SIG-M5 (cell line): ENCODE measurements at places on chromosomes 11 and 22.

GRCh38 chr11:2793701-2794045, 91.9 kb downstream of the CDKN1C start:
- no peak for DNase-seq

DNA sequence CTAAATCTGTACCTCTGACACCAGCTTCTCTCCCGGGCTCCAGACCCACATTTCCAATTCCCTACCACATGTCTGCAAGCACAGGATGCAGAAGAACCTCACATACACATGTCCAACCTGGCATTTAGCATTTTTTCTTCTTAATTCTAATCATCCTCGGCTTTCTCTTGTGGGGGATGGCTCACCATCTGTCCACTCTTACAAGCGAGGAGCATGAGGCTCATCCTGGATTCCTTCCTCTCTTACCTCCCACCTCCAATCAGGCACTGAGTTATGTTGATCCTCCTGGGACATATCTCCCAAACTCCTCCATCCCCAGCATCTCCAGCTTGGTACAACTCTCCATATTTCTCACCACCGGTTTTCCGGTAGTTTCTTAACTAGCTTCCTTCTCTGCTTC, 149.8 kb upstream of the LARGE1 start:
- no peak for DNase-seq

GRCh38 chr22:29885610-29886009, 2.6 kb downstream of the MTMR3 start:
- DNase-seq, result no peak

- DNase-seq, result no peak
Observed at GRCh38 chr11:117465236-117465997, 137.8 kb downstream of the CEP164 start.

DNA sequence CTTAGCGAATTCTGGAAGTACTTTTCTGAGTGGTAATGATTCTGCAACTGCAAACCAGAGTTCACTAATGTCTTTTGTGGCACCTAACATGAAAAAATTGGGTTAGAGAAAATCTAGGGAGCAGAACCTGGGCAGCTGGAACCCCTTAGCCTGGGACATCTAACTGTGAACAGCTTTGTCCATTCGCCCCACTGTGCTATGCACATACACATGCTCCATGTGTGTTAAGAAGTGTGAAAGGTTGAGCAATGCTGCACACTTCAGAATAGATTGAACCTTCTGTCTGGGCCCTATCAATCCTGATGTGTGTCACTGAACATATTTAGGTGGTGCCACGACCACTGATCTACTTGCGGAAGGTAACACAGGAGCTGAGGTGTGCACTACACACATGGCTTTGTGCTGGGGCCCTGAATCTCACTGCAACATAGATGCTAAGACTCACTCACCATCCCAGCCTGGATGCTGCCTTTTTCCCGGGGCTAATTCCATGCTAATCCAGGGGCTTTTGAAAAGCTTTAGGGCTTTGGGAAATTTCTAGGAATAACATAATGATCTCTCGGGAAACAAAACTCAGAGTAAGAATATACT, 976.2 kb downstream of the NTM start:
- no peak for DNase-seq

GRCh38 chr11:131301306-131301705, 69.1 kb upstream of the NTM start:
- no peak for DNase-seq

DNA sequence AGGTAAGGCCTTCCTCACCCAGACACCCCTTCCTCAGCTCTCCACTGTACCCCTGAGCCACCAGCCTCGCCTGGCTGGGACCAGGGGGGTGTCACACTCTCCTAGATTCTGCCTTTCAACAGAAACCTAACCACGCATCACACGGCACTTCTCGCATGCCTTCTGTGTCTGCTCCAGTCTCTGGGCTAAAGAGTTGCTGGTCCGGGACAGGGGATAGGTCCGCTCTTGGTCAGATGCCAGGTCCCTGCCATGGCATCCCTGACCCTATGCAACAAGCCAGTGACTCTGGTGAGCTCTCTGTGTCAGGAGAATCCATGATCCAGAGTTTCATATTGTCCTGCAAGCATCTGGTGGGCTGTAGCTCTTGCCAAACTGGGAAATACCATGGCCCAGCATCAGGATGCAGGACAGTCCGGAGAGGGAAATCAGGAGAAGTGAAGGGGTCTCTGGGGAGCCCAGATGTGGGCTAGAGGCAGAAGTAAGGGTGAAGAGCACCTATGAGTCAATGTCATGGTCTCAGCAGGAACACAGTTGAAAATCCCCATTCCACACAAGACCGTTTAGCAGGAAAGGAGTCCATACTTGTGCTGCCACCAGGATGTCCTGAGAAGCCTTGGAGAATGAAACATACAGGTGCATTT, 14.1 kb downstream of the IGLL5 start:
- no peak for DNase-seq

DNA sequence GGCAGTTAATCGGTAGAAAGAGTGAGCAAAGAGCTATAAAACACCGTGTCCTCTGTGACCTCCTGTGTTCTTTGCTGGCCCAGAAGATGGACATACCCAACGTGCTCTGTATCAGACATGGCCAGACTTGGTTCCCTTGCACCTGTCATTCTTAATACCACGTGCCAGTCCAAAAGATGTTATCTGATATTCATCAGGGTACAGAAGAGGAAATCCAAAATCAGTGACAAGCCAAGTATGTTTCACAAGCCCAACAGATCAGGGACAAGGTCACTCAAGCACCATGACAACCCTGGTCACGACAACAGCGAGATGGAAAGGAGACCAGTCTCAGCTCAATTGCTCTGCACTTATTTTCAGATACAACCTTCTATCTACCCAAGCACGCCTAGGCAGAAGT, 3.4 kb downstream of the LRP4 start:
- DNase-seq, result no peak

DNA sequence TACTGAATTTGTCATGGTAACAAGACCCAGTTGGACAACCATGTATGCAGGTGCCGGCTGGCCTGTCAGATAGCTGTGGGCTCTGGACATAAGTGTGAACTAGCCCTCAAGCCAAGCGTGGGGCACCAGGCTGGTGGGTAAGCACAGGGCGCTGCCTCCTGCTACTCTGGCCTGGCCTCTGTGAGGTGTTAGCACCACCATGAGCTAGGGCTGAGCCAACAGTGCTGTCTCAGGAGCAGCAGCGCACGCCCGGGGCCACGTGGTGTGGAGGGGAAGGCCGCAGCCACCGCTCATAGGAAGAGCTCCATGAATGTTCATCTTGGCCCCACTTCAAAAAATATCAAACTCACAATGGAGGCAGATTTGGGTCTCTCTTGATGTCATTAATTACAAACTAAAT, 35.3 kb upstream of the GNB1L start:
- no peak for DNase-seq

GRCh38 chr11:15123849-15124248, 9.1 kb downstream of the INSC start:
- no peak for DNase-seq

DNA sequence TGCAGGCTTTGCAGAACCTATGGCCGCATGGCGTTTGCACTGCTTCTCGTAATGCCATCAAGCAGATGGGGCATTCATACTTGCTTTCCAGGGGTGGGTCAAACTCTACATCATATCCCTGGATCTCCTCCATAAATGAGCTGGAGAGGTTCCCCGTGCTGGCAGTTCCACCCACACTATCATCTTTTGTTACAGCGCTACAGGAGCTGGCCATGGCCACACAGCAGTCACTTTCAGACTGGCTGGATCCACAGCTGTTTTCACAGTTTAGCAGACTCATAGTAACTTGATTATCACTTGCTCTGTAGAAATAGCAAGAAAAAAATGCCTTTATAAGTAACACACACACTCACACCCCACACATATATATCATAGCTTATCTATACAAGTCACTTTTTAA, 8.8 kb downstream of the TRAF6 start:
- DNase-seq, result no peak

DNA sequence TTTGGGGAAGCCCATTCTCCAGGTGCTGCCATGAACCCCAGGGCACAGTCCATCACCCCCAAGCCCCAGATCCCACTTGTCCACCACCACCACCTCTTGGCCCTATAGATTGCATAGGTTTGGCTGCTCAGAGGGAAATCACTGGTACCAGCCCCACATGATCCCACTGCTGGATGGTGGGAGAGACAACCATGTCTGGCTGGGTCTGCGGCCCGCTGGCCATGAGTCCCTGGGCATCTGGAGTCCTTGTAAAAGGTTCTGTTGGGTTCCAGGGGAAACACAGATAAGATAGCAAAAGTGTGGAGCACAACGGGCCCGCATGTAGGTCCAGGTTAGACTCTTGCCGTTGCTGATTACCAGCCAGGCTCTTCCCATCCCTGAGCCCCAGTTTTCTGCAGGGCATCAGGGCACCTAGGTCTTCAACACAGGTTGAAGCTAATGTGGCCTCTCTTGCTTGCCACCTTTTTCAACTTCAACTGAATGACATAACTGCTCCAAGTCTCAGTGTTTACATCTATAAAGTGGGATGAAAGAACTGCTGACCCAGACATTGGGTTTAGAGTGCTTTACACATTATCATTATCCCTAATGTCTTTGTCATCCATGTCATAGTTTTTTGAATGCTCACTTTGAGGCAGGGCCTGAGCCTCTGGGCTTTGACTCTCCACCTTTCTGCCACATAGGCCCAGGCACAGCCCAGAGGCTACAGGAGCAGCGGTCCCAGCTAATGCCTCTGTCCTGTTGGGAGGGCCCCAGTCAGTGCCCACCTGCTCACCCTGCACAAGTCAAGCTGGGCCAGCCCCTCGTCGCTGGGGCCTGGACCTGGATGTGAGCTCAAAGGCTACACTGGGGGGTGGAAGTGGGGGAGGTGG, 1.0 kb upstream of the TANGO2 start:
- no peak for DNase-seq

GRCh38 chr11:93984196-93984567, 37.0 kb upstream of the HEPHL1 start:
- no peak for DNase-seq

DNA sequence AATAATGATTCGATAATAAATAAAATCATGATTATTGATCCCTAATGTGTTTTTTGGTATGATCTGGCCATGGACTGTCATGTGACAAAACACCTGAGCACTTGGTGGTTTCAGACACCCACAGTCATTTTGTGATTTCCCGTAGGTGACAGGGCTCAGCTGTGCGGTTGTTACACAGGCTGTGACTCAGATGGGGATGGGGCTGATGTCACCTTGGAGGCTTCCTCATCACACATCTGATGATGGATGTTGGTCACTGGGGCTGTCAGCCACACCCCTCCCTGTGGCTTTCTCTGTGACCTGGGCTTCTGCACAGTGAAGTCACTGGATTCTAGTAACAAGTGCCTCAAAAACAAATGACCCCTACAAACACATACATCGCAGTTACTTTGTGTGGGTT, 995.1 kb downstream of the BRD1 start:
- no peak for DNase-seq

- no peak for DNase-seq
Observed at GRCh38 chr11:133064152-133064877, 468.0 kb downstream of the OPCML start.

- no peak for DNase-seq
Observed at GRCh38 chr11:105132716-105133511, 6.7 kb downstream of the CARD18 start.

GRCh38 chr11:99316776-99317520, 296.2 kb downstream of the CNTN5 start:
- no peak for DNase-seq

DNA sequence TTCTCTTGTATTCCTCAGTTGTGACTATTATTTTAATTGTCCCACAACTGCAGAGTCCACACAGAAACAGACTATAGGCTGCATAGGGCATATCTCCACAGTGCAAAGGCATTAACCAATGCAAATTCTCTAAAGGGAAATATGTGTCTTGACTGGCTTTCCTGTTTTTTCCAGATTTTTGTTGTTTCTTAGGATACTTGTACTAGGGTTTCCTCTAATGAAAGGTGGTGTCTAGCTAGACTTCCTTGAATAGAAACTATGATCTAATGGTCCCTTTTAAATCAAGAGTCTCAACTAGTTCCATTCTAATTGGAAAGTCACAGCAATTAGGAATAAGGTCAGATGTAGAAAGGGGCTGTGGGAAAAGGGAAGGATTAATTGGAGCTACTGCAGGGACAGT, 37.6 kb downstream of the SLC36A4 start:
- DNase-seq, result no peak

GRCh38 chr11:19984048-19984742, 176.1 kb downstream of the DBX1 start:
- no peak for DNase-seq

DNA sequence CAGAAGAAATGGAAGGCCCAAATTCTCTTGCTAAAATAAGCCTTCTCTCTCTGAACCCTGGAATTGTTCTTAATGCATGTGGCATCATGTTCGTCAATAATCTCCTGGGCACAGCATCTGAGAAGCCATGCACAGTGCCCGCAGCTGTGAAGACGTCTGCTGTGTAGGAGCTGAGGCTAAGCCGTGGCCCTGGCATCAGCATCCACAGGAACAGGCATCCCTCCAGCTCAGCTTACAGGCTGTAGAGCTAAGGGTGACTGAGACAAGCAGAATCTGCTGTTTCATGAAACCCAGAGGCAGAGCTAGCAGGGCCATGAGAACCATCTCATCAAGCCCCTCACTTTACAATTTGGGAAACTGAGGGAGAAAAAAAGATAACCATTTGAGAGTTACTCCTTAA, 60.6 kb downstream of the SEZ6L start:
- DNase-seq, result no peak

- DNase-seq, result no peak
Observed at GRCh38 chr11:2362414-2362813, 14.7 kb upstream of the CD81 start.

DNA sequence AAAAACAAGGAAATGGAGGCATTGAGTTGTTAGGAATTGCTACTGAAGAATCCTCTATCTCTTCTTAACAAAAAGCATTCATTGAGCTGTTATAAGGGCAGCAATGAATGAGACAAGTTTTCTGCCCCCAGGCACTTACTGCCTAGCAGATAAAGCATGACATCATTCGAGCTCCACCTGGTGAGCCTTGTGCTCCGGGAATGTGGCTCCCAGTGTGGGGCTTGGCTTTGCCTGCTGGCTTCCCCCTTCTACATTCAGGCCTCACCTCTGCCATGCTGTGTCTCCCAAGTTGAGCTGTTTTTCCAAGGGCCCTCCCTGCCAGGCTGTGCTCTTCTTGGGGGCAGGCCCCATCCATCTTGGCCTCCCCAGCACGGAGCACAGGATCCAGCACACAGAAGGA, 56.9 kb upstream of the EIF3D start:
- DNase-seq, result no peak
